Body of pancreas (tissue), 4 donors: ENCODE measurements at places on chromosomes 12 and 14. TPM values are rescaled to one million over a fixed set of nuclear protein-coding genes. Genes with fewer than 3 reads are reported as not detected.

DNA sequence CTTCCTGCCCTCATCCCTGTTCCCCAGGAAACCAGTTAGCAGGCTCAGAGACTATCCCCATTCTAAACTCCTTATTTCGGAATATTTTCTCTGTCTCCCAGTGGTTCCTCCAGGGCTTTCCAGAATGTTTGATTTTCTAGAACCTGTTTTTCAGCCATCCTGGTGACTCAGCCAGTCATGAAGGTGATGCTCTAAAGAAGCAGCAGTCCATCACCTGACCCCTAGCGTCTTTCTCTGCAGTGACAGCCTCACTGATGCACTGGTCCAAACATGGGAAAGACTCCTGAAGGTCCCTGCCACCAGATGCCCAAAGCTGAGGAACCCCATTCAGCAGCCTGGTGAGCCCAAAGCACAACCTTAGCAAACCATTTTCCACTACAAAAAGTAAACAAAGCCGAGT, 212.6 kb downstream of the PHETA1 start:
- no peak for DNase-seq

The AKAP5 gene
- total RNA-seq = under 0.01 TPM

The KIF26A gene
- 17.1 TPM for total RNA-seq

The TAS2R20 gene
- total RNA-seq = 2.6 TPM

- no peak for DNase-seq
These were observed 11.7 kb downstream of the HDAC7 start for GRCh38 chr12:47808050-47808449.

DNA sequence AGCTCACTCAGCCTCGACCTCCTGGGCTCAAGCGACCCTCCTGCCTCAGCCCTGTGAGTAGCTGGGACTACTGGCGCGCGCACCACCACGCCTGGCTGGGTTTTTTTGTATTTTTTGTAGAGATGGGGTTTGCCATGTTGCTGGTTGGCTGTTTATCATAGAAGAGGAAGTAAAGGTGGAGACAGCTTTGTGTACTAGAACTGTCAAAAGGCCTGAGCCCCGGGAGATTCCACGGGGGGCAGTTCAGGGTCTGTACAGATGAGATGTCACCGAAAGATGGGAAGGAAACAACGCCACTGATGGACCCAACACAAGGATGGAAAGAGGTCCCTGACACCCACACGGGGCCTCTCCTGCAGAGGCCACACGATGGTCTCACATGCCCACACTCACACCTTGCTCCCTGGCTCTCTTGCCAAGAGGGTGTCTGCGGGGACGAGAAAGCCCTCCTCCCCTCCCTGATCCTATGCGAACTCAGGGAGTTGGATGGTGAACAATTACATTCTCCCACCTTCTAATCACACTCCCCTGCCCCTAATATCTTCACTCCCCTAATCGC, 66.6 kb downstream of the KDM2B start:
- DNase-seq = no peak

The NANOG gene
- 2.3 TPM for total RNA-seq

GRCh38 chr12:65881965-65882413, 57.7 kb downstream of the HMGA2 start:
- DNase-seq = peak; percentile 80

The LRCOL1 gene
- total RNA-seq = not detected

The CLEC1A gene
- 2.6 TPM for total RNA-seq

The TSPAN11 gene
- 0.66 TPM for total RNA-seq

GRCh38 chr14:66634876-66635275, 126.9 kb downstream of the GPHN start:
- DNase-seq = peak; percentile 12

The HOXC5 gene
- not detected for total RNA-seq

The CMTM5 gene
- total RNA-seq = not detected

GRCh38 chr12:113862590-113863454, 103.3 kb downstream of the RBM19 start:
- no peak for DNase-seq

The CCT2 gene
- total RNA-seq = 68.2 TPM

The KRT75 gene
- total RNA-seq = not detected

GRCh38 chr14:90836692-90837063, 20.4 kb upstream of the TTC7B start:
- no peak for DNase-seq

The MTHFD1 gene
- total RNA-seq = 29.3 TPM

- peak; percentile 19 for DNase-seq
These were observed 6.3 kb downstream of the FLRT2 start for GRCh38 chr14:85535991-85536832.

DNA sequence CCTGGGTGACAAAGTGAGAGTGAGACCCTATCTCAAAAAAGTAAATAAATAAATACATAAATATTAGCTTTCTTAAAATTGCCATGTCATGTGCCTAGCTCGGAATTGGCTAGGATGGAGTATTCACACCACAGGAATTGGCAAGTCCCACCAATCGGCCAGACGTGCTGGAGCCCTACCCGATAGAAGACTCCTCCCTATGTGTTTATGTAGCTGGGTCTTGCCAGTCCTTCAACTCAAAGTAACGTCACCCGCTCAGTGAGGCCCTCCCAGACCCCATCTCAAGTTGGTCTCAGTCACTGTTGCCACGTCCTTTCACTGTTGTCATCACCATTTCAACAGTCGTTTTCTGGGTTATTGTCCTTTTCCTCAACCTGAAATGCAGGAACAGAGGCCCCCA, 20.2 kb downstream of the VRTN start:
- DNase-seq = no peak

The CLEC4C gene
- not detected for total RNA-seq
